NCI-H1105 treated with DMSO at 0.1 percent for 48 hours (cell line): ENCODE measurements at places on chromosomes 7 and 10.

DNA sequence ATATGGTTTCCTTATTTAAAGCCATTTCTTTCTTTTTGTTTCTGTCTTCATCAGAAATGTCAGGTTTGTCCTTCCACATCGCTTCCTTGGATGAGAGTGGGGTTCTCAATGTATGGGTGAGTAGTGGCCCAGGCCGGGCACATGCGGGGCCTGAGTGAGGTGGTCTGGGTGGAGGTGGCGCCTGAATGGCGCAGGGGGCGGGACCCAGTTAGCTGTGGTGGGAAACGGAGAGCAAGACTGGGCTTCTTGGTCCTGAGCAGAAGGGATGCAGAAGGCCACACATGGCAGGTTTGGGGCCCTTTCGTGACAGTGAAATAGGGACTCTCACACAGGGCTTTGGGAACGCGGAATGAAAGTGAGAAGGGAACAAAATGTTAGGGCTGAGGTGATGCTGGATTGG, 70.0 kb downstream of the DYNC2I1 start:
- DNase-seq = no peak

GRCh38 chr10:90389876-90390275, 468.0 kb downstream of the HTR7 start:
- DNase-seq = no peak

DNA sequence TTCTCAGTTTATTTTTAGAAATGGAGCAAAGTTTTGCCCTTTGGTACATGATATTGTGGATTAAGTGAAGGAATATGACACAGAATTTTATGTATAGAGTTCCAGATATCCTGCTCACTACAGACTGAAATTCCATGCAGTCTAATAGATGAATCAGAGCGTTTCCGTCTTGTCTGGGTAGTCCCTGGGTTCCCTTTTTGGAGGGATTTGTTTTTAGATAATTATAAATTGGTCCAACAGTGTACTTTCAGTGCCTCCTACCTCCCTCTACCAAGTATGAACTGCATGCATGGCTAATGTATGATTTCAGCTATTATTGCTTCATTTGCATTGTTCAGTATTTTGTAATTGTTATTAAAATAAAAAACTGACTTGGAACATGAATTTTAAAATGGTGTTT, 74.4 kb downstream of the SEPTIN7 start:
- no peak for DNase-seq

DNA sequence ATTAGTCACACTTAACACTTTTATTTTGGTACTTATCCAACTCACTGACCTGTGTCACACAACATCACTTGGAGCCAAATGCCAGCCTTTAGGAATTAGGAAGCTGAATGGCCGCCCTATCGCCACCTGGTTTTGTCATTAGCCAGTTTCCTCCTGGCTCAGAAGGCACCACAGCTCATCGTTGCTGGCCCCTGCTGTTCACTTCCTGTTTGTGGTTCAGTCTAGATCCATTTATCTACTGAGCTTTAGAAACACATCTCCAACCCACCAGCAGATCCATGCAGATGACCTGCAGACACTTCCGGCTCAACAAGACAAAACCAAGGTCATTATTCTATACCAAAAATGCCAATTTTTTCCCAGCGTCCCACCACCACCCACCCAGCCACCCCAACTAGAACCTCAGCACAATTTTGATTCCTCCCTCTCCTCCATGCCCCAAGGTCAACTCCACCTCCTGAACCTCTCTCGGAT, 193.5 kb upstream of the NEBL start:
- no peak for DNase-seq

DNA sequence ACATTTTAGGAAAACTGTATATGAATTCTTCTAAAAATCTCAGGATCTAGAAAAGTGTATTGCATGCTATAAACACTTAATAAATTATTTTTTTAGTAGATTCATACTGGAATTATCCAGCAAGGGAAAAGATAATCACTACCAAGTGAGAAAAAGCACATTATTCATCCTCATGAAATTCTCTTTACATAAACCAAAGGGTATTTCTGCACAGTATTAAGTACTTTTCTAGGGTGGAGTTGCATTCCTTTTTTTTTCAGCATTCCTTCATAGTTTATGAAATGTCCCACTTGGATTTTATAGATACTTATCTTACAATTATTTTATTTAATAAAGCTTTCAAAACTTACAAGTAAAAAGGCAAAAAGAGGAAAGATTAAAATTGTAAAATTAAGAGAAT, 403.3 kb downstream of the HGF start:
- DNase-seq = no peak

DNA sequence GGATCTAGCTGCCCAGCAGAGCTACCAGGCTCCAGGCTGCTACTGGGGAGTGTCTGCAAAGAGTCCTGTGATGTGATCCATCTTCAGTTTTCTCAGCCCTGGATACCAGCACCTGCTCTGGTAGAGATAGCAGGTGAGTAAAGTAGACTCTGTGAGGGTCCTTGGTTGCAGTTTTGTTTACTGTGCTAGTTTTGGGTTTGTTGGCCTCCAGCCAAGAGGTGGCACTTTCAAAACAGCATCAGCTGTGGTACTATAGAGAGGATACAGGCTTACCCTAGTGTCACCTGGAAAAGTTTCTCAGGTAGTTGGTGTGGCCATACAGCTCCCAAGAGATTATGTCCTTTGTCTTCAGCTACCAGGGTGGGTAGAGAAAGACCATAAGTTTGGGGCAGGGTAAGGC, 56.3 kb downstream of the MTERF1 start:
- DNase-seq = peak; percentile 25

DNA sequence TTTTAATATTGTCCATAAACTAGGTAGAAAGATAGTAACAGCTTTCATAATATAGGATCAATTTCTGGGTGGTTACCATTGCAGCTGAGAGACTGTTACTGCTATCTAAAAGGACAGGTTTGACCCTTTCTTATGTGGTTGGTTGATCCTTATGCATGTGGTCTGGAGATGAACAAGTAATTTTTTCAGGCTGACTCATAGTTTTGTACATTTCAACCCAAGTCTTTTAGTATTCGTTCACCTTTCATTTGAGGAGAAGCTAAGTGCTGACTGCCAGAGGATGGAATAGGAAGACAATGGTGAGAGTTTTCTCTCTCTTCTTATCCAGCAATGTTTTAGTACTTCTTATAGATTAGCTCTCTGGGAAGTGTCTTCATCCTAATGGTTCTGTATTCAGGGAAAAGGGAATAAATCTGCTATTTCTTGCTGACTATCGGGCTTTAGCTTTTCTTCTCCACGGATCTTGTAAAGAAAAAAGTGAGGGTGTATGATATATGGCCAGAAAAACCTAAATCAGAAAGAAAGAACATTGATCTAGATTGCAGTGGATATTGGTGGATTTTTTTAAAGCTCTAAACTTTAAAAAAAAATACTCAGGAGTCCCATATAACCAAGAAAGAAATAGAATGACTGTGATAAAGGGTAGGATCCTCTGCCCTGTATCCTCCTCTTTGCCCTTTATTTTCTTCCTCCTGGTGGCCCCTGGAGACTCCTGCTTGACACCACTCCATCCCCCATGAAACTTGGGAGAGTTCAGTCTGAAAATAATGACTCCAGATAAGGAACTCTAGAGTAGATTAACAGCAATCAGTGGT, 88.0 kb downstream of the CPED1 start:
- no peak for DNase-seq

- DNase-seq = no peak
Observed at GRCh38 chr10:21689881-21690280, 155.8 kb downstream of the MLLT10 start.

DNA sequence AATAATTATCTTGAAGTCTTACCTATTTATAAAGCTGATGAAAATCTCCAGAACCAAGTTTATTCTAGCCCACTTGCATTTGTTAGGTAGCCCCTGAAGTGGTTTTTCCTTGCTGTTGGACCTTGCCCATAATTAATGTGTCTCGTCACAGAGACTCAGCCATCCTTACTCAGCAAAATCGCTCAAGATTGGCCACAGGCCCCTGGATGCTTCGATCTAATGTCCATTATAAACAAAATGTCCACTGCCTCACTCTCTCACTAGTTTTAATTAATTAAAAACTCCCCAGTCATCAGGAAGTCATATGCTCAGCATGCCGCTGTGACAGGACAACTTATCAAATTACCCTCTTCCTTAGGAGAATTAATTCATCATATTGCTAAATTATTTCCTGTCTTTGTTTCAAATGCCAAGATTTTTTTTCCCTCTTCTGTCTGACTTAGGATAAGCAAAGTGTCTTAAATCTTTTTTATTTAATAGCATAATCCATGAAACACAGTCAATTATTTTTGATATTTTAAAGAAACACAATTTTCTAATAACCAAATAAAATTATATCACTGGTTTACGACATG, 126.8 kb upstream of the PCLO start:
- DNase-seq = no peak

DNA sequence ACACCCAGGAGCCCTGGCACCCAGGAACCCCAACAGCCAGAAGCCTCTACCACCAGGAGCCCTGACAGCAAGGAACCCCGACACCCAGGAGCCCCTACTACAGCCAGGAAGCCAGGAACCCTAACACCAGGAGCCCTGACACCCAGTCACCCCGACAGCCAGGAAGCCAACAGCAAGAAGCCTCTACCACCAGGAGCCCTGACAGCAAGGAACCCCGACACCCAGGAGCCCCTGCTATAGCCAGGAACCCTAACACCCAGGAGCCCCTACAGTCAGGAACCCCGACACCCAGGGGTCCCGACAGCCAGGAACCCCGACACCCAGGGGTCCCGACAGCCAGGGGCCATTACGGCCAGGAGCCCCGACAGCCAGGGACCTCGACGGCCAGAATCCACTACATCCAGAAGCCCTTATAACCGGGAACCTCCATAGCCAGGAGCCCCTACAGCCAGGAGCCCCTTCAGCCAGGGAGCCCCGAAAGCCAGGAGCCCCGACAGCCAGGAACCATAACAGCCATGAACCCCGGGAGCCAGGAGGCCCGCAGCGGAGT, 440 bp upstream of the GLRX3 start:
- DNase-seq = no peak

DNA sequence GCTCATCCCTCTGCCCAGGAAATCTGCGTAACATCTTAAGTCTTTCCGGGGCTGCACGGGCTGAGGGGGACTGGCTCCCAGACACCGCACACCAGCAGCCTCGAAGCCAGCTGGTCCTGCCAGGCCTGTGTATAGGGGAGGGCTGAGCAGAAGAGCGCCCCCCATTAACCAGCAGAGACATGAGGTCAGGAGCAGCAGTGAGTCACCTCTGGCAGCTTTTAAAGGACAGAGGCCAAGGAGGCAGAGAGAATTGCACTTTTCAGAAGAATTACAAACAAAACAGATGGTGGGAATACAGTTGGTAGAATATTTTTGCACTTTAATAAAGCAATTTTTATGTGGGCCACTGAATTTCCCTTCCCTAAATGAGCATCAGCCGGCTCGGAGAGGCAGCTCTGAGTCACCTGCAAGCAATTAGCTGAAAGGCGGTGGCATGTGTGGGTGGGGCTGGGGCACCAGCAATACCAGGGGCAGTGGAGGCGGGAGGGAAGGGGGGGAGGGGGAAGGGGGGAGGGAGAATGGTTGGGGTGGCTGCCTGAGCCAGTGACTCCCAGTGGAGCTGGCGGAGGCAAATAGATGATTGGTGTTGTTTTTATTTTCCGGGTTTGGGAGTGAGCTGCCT, 39.1 kb downstream of the GOLGA7B start:
- DNase-seq = peak; percentile 16

- no peak for DNase-seq
Observed at GRCh38 chr7:76074972-76075370, 27.1 kb downstream of the MDH2 start.

DNA sequence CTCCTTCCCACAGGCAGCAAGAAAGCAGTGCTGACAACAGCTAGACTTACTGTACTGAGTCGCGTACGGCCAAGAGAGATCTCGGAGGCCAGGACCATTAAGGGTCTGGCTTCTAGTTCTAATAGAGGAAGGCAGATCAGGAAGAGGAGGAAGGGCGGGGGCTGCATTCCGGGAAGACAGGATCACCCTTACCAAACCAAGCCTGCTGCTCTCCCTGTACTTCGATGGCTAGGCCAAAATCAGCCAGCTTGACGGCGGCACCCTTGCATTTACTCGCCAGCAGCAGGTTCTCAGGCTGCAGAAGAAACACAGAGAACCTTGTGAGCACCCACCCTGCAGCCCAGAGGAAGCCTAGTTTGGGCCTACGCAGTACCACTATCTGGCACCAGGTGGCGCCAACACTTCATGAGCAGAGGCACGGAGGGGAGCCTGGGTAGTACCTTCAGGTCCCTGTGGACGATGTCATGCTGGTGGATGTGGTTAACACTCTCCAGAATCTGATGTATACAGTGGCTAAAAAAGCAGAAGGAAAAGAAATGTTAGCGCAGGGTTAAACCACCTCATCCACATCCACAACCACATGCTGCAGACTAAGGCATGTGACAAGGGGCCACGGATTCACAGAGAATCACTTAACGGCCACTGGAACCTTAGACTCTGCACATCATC, 25.4 kb downstream of the CAMK2G start:
- DNase-seq = peak; percentile 25

DNA sequence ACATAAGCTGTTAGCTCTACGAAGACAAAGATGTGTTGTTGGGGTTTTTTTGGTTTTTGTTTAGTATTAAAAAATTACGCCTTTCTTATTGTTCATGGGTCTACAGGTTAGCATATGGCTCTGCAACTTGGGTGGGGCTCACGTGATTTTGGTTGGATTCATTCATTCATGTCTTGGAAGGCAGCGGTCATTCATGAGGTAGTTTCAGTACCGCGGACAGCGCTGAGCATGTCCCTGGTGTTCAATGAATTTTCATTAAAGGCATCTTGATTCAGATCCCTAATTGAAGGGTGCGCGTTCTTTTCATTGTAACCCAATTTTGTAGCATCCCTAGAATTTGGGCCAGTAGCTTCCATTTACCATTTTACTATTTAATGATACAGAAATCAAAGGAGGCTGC, 42.9 kb upstream of the TCERG1L start:
- no peak for DNase-seq

GRCh38 chr7:155170331-155170730, 100.2 kb downstream of the HTR5A start:
- DNase-seq = no peak

DNA sequence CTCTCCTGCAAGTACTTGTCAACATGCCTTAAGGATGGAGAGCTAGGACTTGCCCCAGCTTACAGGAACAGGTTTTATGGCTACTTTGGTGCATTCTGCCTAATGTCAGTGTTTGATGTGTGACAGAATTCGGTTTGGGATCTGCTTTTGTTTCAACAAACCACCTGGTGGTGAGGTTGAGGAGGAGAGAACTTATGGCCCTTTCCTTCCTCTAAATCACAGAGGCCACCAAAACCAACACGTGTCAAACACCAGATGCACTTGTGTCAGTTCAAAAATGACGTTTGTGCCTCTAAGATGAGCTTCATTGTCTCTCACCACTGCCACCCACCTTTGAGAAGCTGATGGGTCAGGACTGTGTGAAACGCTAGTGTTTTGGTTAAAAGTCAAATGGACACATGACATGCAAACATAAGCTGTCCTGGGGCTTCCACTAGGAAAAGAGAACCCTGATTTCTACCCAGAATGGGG, 83.9 kb downstream of the OSBPL3 start:
- no peak for DNase-seq

- DNase-seq = no peak
Observed at GRCh38 chr10:94174838-94175237, 181.1 kb downstream of the PLCE1 start.

GRCh38 chr10:119347181-119347974, 140.0 kb downstream of the GRK5 start:
- DNase-seq = no peak

- DNase-seq = no peak
Observed at GRCh38 chr10:97838091-97838490, 11.6 kb upstream of the GOLGA7B start.

- DNase-seq = no peak
Observed at GRCh38 chr7:106417273-106417902, 132.6 kb upstream of the NAMPT start.
